Right lobe of liver (tissue), 6 donors: ENCODE measurements at places on chromosomes 5 and 9.

GRCh38 chr9:124014956-124015660, 3.5 kb downstream of the LHX2 start:
- H3K36me3 ChIP-seq: no peaks in the 10 kb centered on the region
- DNase-seq: no peak
- H3K27ac ChIP-seq: no peak overlapping the region
- H3K4me1 ChIP-seq: no peaks in the 10 kb centered on the region

DNA sequence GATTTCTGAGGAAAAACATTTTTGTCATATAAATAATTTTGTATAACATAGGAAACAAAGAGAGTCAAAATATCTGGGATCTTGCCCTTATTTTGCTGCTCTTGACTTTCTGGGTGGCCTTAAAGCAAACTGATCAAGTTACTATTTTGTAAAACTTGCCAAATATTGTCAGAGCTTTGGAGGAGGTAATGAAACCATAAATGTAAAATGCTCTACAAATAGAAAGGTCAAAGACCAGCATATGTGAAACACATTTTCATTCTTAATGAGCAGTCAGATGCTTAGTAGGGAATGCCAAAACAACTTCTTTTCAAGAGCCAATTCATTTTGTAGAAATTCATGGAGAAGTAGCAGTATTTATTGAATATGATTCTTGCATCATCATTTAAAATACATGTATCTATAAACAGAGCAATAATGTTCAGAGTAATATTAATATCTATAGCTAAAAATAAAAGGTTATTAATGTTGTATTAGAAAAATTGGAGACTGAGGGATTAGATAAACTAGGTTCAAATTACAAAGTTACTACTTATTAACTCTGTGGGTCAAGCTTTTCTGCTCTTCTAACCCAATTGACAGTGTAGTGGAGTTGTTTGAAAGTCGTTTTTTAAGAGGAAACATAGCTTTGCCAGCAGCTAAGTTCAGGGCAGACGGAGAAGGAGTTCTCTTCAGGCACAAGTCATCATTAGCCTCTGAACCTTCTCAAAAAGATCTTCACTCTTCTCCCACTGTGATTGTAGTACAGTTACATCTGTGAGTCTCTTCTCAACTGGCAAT, 2053.1 kb downstream of the EFNA5 start:
- no peak for DNase-seq
- no peaks in the 10 kb centered on the region for H3K27me3 ChIP-seq
- no peak overlapping the region for H3K4me3 ChIP-seq

DNA sequence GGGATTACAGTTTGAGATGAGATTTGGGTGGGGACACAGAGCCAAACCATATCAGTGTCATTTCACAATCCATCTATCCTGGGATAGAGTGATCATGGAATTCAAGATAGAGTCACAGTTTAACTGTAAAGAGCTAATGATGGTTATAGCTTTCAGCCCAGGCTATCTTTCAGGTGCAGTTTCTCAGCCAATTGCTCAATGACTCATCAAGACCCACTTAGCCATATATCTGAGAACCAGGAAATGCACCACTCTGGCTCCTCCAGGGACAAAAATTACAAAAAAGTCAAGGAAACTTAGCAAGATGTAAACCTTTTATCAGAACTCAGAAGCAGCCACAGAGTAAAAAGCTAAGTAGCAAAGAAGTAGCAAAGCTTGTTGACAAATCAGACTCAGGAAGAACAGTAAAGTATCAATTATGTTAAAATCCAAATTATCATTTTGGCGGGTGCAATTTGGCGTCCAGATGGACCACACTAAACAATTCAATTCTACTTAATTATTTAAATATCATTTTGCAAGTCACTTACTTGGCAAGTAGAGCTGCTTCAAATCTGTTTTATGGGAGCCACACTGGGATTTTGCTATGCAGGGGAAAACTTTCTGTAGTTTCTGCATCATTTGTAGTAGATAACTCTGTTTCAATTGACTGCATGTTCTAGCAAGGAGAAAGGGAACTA, 169.4 kb downstream of the TLE1 start:
- H3K4me1 ChIP-seq: no peaks in the 10 kb centered on the region
- no peaks in the 10 kb centered on the region for H3K36me3 ChIP-seq
- no peak for DNase-seq
- H3K27ac ChIP-seq: no peak overlapping the region
- no peaks in the 10 kb centered on the region for H3K27me3 ChIP-seq
- H3K4me3 ChIP-seq: no peak overlapping the region

GRCh38 chr9:98745470-98745869, 36.7 kb upstream of the GABBR2 start:
- H3K4me1 ChIP-seq: no peaks in the 10 kb centered on the region
- DNase-seq: no peak
- no peaks in the 10 kb centered on the region for H3K36me3 ChIP-seq

DNA sequence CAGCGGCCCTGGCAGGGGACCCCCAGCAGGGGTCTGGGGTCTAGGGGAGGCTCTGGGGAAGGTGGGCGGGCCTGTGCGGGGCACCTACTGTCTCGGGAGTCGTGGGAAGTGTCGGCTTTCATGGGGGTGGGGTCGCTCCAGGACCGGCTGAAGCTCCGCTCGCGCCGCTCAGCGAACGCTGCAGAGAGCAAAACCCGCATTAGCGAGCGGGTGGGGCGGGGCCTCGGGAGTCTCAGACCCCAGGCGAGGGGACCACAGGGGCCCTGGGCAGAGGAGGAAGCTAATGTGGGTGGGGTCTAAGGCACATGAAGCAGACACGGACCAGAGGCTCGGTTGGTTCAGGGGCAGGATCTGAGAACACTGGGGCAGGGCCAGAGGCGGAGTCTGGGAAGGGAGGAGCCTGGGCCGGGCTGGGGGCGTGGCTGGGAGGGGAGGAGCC, 5.5 kb downstream of the NSMF start:
- H3K4me3 ChIP-seq: no peak overlapping the region
- H3K27me3 ChIP-seq: no peaks in the 10 kb centered on the region
- H3K36me3 ChIP-seq: no peaks in the 10 kb centered on the region
- no peaks in the 10 kb centered on the region for H3K4me1 ChIP-seq
- no peak overlapping the region for H3K27ac ChIP-seq

- H3K27ac ChIP-seq: no peak overlapping the region
- no peaks in the 10 kb centered on the region for H3K36me3 ChIP-seq
- no peak overlapping the region for H3K4me3 ChIP-seq
Measured at GRCh38 chr5:139340051-139340450, 1.6 kb upstream of the PAIP2 start.

GRCh38 chr9:129761901-129762369, 9.1 kb upstream of the PTGES start:
- no peaks in the 10 kb centered on the region for H3K36me3 ChIP-seq
- no peaks in the 10 kb centered on the region for H3K27me3 ChIP-seq
- no peak for DNase-seq
- H3K27ac ChIP-seq: no peak overlapping the region

DNA sequence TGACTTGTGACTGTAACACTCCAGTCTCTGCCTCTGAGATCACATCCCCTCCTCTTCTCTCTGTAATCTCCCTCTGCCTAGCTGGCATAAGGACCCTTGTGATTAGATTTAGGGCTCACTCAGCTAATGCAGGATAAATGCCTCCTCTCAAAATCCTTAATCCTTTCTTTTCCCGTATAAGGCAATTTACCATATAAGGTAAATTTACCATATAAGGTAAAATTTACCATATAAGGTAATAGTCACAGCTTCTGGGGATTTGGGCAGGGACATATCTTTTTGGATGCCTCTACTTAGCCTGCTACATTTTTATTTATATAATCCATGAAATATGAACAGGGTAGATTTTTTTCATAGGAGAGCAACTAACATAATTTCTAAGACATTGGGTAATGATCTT, 318.0 kb upstream of the PUM3 start:
- no peaks in the 10 kb centered on the region for H3K27me3 ChIP-seq
- H3K36me3 ChIP-seq: no peaks in the 10 kb centered on the region
- no peak overlapping the region for H3K27ac ChIP-seq
- DNase-seq: no peak
- no peaks in the 10 kb centered on the region for H3K4me1 ChIP-seq

GRCh38 chr5:167580608-167581007, 710.8 kb upstream of the WWC1 start:
- no peak overlapping the region for H3K4me3 ChIP-seq
- H3K27me3 ChIP-seq: no peaks in the 10 kb centered on the region
- H3K27ac ChIP-seq: no peak overlapping the region
- no peaks in the 10 kb centered on the region for H3K36me3 ChIP-seq
- no peak for DNase-seq

DNA sequence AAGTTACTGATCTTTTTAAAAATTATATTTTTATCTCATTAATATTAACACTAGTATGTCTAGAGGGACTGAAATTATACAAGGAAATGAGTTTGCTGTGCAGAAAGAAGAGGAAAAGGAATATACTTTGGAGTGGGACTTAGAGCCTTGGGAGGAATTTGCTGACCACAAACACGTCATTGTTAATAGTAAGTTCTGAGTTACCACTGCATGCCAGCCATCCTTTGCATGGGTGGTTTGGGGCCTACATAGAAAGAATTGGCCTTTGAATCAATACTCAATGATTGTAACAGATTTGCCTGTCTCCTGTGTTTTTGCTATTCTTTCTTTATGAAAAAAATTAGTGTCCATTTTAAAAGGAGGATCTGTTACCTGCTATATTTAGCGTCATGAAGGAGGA, 232.6 kb upstream of the TNC start:
- no peaks in the 10 kb centered on the region for H3K4me1 ChIP-seq
- H3K4me3 ChIP-seq: no peak overlapping the region
- no peaks in the 10 kb centered on the region for H3K27me3 ChIP-seq
- no peaks in the 10 kb centered on the region for H3K36me3 ChIP-seq

- H3K27ac ChIP-seq: peak within 1 kb of the TSS; percentile 79
- no peaks in the 10 kb centered on the region for H3K36me3 ChIP-seq
- peak within 1 kb of the TSS; percentile 91 for H3K4me3 ChIP-seq
Measured at GRCh38 chr5:65624571-65625555, at the start of the genes SHLD3 and TRAPPC13. Gene SHLD3, plus strand, starts transcription at chr5:65625027. Its CDS starts 4,561 bp downstream, at chr5:65629588. Gene TRAPPC13, plus strand, starts transcription at chr5:65625027. Its CDS starts 34 bp downstream, at chr5:65625061.

GRCh38 chr9:116700882-116701865, 14.1 kb downstream of the TRIM32 start:
- H3K4me1 ChIP-seq: no peaks in the 10 kb centered on the region
- no peaks in the 10 kb centered on the region for H3K27me3 ChIP-seq
- no peak overlapping the region for H3K4me3 ChIP-seq

- no peak overlapping the region for H3K4me3 ChIP-seq
- DNase-seq: no peak
- H3K27me3 ChIP-seq: no peaks in the 10 kb centered on the region
- no peak overlapping the region for H3K27ac ChIP-seq
Measured at GRCh38 chr5:107023732-107024131, 647.0 kb downstream of the EFNA5 start.

GRCh38 chr5:114418176-114419066, 56.6 kb downstream of the KCNN2 start:
- H3K4me1 ChIP-seq: peaks cover 36% of the 10 kb centered on the region
- no peaks in the 10 kb centered on the region for H3K27me3 ChIP-seq
- no peak overlapping the region for H3K27ac ChIP-seq

DNA sequence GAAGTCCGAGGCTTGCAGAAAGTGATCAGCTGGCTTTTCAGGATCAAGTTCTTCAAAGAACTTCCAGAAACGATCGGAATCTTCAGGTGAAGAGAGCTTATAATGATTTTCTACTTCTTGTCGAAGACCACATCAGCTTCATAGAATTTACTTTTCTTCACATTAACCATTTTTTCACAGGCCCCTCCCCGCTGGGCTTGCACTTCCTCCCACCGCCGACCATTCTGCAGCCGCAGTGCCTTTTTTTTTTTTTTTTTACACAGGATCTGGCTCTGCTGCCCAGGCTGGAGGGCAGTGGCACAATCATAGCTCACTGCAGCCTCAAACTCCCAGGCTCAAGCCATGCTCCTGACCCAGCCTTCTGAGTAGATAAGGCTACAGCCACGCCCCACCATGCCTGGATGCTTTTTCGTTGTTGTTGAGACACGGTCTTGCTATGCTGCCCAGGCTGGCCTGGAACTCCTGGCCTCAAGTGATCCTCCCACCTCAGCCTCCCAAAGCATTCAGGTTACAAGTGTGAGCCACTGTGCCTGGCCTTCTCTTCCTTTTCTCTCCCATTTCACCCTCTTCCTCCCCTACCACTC, 15.3 kb upstream of the RNF130 start:
- peaks cover 11% of the 10 kb centered on the region for H3K4me1 ChIP-seq
- no peak overlapping the region for H3K4me3 ChIP-seq
- H3K27me3 ChIP-seq: no peaks in the 10 kb centered on the region
- no peak for DNase-seq

GRCh38 chr5:174303035-174303434, 257.5 kb downstream of the NSG2 start:
- no peak overlapping the region for H3K27ac ChIP-seq
- H3K4me1 ChIP-seq: no peaks in the 10 kb centered on the region
- no peak for DNase-seq
- H3K4me3 ChIP-seq: no peak overlapping the region
- H3K27me3 ChIP-seq: no peaks in the 10 kb centered on the region
- no peaks in the 10 kb centered on the region for H3K36me3 ChIP-seq

DNA sequence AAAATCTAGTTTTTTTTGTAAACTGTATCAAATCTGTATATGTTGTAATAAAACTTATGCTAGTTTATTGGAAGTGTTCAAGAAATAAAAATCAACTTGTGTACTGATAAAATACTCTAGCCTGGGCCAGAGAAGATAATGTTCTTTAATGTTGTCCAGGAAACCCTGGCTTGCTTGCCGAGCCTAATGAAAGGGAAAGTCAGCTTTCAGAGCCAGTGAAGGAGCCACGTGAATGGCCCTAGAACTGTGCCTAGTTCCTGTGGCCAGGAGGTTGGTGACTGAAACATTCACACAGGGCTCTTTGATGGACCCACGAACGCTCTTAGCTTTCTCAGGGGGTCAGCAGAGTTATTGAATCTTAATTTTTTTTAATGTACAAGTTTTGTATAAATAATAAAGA, 24.3 kb downstream of the HMGCR start:
- no peak for DNase-seq
- no peaks in the 10 kb centered on the region for H3K27me3 ChIP-seq
- H3K4me1 ChIP-seq: no peaks in the 10 kb centered on the region
- H3K27ac ChIP-seq: no peak overlapping the region
- H3K36me3 ChIP-seq: peaks cover 17% of the 10 kb centered on the region

DNA sequence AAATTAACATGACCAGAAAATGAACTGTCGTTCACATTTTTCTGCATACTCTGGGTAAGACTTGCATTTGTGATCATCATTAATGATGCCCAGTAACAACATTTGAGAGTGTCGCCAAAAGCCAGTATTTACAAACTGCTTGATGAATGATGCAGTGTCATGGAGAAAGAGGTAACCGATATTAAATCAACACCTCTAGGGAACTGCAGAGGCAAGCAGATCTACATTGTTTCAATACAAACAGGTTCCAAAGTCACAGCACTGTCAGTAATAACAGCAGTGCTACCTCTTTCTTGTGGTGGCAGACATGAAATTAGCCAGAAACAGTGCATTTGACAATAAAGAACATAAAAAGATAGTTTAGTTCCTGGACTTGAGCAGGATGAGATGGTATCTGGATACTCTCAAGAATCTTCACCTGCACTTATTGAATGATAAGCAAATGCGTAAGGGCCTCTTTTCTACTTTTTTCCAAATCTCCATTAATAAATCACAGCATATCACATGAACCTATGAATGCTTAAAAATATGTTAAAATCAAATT, 456.6 kb downstream of the ARHGEF28 start:
- DNase-seq: no peak
- no peak overlapping the region for H3K27ac ChIP-seq
- H3K4me1 ChIP-seq: no peaks in the 10 kb centered on the region
- H3K27me3 ChIP-seq: no peaks in the 10 kb centered on the region
- no peak overlapping the region for H3K4me3 ChIP-seq

- DNase-seq: no peak
- H3K27ac ChIP-seq: no peak overlapping the region
- no peak overlapping the region for H3K4me3 ChIP-seq
- no peaks in the 10 kb centered on the region for H3K4me1 ChIP-seq
Measured at GRCh38 chr5:1651971-1652872, 128.5 kb upstream of the LPCAT1 start.
